Kidney epithelial cell (primary cell): ENCODE measurements at places on chromosomes 1 and 21.
A peak's percentile ranks its signal among the peaks of the same experiment; 100 is the strongest.

- no peak for DNase-seq
Observed at GRCh38 chr1:1114431-1114830, 1.5 kb downstream of the C1orf159 start.

DNA sequence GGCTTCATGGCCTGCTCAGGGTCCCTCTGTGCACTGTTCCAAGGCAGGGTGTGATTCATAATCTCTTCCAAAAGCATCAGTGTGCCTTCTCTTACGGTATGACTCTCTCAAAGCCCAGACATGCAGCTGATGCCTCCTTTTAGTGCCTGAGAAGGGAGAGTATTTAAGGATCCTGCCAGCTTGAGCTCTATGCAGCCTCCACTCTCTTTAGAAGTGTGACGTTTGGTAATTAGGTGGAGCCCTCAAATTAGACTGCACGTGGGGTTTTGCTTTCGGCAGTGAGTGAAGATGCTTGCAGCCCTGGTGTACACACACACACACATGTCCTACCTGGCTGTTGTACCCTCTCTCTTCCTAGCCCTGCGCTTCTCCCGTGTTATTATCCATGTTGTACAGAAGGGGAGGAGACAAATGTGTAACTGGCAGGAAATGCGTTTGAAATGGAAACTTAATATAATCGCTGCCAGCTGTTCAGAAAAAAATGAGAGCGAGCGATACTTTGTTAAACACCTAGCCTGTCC is 2.6 kb upstream of the C1orf174 start:
- no peak for DNase-seq

DNA sequence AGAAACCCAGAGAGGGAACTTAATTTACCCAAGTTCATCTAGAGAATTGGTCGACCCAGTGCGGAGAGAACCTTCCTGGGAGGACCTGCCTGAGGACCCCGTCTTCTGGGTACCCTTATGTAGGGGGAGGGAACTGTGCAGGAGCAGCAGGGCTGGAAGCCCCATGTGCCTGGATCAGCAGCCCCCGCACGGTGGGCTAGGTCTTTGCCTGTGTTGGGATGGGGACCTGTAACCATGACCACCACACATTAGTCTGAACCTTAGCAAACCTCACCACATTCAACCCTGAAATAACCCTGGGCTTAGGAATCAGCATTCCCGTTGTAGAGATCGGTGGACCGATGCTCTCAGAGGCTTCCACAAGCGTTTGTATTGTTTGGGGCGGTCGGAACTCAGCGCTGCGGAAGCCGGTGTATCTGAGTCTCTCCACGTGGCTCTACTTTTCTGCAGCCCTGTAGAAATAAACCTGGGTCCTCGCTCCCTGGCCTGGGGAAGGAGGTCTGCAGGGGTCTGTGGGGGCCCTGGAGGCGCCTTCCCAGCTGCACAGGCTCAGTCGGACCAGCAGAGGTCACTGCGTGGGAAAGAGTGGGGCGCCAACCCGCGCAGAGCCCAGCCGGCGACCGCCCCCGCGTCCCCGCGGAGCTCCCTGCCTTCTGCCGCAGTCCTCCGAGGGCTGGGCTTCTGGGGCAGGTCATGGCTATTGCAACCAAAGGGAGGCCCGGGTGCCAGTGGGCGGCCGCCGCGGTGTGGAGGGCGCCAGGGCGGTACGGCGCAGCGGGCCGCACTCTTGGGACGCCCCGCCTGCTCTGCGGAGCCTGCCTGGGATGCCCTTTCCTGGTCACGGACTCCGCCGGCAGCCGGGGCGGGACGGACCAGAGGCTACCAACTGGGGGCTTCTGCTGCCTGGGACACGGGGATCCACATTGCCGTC is 36.2 kb upstream of the KCNA10 start:
- DNase-seq = no peak

- DNase-seq = no peak
Observed at GRCh38 chr21:46121286-46122221, 23.6 kb downstream of the COL6A2 start.

DNA sequence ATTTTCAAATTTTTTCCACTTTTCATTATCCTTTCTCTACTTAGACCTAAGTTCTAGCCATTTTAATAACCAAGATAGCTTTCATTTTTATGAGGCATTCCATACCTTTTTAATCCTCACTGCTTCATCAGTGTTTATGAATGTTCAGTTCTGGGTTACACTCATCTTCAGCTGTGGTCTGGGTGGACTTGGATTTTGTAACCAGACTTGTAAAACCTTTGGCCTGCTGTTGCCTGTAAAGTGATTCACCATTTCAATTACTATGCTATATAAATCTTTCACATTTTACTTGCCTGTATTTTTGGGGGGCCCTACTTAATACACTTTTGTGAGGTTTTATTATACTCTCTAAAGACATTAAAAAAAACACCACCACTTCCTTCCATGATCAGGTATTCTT is 46.2 kb downstream of the USP25 start:
- DNase-seq = peak; percentile 4

GRCh38 chr1:116485976-116486375 is 84.8 kb downstream of the CD58 start:
- no peak for DNase-seq

GRCh38 chr1:68268896-68269483 is 36.7 kb upstream of the WLS start:
- no peak for DNase-seq

DNA sequence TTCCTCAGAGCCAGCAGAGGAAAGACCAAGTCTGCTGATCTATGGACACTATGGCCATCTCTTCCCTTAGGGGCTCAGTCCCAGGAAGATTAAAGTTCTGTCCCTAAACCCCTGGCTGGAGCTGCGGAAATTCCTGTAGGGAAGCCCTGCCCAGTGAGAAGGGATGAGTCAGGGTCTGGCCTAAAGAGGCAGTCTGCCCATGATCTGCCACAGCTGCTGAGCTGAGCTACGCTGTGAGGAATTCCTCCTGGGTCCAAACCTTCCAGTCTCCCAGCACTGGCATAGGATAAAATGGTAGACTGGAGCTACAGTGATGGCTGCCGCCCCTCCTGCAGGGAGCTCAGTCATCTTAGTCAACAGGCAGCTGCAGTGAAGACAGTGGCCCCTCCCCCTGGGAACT is 213.7 kb downstream of the BRINP2 start:
- DNase-seq = no peak

GRCh38 chr1:61506944-61507500 is 217.9 kb downstream of the TM2D1 start:
- DNase-seq = no peak

- DNase-seq = no peak
Observed at GRCh38 chr1:32150847-32151246, 28.6 kb upstream of the TXLNA start.

GRCh38 chr1:40774266-40774998 is 9.2 kb upstream of the KCNQ4 start:
- DNase-seq = no peak

DNA sequence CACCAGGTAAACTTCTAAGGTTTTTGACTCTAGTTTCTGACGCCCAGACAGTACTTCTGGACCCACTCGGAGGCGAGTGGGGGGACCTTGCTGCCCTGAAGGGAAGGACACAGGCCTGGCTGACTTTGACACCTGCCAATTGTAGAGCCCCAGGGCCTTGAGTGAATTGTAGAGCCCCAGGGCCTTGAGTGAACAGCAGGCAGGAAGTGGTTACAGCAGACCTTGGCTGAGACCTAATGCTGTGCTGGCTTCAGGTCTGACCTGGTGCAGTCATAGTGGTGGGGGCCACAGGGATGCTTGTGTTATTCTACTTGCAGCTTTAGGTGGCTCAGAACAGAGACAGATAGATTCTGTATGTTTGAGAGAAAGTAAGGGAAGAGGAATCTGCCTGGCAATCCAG is 344.3 kb downstream of the DUSP10 start:
- DNase-seq = no peak

DNA sequence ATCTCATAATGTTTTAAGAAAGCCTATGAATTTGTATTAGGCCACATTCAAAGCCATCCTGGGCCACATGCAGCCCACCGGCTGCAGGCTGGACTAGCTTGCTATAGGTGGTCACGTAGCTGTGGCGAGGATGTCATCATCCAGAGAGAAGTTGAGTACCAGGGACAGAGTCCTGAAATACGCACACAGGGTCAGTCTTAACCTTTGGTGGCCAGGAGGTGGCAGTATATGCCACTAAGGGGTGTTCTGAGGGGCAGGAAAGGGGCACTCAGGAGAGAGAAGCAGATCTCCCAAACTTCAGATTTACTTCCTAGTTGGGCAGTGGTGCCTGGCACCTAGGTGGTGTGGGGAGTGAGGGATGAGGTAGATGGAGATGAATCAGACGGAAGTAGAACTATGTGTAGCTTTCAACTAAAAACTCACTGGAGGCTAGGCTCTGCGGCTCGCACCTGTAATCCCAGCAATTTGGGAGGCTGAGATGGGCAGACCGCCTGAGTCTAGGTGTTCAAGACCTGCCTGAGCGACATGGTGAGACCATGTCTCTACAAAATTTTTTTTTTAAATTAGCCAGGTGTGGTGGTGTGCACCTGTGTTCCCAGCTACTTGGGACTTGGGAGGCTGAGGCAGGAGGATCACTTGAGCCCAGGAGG is 16.3 kb upstream of the CDK18 start:
- no peak for DNase-seq

DNA sequence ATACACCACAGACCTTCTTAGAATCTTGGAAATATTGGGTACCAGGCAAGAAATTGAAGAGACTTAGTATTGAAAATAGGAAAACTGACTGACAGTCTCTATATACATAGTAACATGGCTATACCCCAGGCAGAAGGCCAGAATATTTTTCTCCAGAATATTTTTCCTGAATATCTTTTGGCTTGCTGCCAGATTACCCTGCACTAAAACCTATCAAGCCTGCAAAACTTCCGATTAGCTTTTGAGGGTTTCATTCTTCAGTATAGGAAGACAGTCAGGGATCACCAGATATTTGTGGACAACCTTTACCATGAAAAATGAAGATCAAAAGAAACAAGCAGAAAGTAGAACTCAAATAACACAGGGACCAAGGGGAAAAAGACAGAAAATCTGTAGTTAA is 187.9 kb downstream of the LRRC7 start:
- DNase-seq = no peak

GRCh38 chr1:223885614-223886013 is 39.9 kb upstream of the TP53BP2 start:
- no peak for DNase-seq

- no peak for DNase-seq
Observed at GRCh38 chr1:230085178-230085515, 18.1 kb downstream of the GALNT2 start.

- no peak for DNase-seq
Observed at GRCh38 chr1:110556471-110556807, 37.5 kb upstream of the KCNA10 start.

GRCh38 chr1:58059789-58060188 is 486.7 kb downstream of the OMA1 start:
- DNase-seq = no peak
